HT1080 (cell line): ENCODE measurements at places on chromosomes 2 and 18.

DNA sequence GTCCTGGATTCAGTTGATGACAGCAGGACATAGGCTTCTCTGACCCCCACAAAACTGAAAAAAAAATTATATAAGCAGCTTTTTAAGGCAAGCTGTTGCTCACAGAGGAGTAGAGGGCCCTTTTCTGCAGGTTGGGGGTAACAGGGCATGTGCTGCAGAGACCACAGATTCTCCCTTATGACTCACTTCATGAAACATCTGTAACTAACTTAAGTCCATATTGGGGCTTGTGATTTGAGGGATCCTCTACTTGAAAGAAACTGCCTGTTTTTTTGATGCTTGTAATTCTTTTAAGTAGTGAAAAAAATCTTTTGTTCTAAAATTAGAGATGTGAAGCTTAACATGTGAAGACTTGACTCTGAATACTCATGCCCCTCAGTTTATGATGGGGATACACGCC is 33.4 kb downstream of the XRCC5 start:
- peak; percentile 54 for DNase-seq

DNA sequence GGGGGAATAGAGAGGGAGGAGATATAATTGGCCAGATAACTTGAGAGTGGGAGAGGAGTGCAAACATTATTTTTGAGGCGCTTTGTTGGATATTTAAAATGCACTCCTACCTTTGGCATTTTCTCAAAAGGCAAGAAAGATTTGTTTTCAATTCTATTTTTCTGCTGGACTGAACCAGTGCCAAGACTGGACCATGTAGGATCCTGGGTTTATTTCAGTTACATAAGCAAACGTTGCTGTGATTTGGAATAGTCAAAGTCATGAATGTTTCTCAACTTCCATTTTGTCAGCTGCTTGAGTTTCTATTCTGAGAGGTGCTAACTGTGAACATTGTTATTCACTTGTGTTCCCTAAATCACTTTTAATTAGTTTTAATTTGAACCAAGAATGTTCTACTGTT is 8.9 kb upstream of the CHRNA1 start:
- no peak for DNase-seq

- DNase-seq: no peak
These were observed 470.8 kb upstream of the VRK2 start for GRCh38 chr2:57575700-57576268.

- DNase-seq: no peak
These were observed 50.3 kb downstream of the DTNA start for GRCh38 chr18:34760444-34760843.

DNA sequence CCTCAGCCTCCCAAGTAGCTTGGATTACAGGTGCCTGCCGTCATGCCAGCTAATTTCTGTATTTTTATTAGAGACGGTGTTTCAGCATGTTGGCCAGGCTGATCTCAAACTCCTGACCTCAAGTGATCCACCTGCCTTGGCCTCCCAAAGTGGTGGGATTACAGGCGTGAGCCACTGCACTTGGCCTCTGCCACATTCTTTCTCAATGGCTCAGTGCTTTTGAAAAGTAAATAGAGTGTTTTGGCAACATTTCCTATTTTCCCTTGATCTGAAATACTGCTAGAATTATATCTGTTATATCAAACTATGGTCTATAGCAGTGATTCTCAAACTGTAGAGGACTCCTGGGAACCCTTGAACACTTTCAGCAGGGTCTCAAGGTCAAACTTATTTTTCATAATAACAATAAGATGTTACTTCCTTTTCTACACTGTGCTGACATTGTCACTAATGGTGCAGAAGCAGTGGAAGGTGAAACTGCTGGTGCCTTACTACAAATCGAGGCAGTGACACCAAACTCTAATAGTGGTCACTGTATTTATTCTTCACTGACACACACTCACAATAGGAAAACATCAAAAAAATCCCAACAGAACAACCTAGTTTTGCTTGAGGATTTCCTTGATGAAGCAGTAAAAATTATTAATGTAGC is 10.6 kb downstream of the DAW1 start:
- no peak for DNase-seq

- peak; percentile 21 for DNase-seq
These were observed 94.9 kb downstream of the FHOD3 start for GRCh38 chr18:36392164-36392978.

- DNase-seq: no peak
These were observed 12.7 kb downstream of the ZNF24 start for GRCh38 chr18:35331367-35332087.

DNA sequence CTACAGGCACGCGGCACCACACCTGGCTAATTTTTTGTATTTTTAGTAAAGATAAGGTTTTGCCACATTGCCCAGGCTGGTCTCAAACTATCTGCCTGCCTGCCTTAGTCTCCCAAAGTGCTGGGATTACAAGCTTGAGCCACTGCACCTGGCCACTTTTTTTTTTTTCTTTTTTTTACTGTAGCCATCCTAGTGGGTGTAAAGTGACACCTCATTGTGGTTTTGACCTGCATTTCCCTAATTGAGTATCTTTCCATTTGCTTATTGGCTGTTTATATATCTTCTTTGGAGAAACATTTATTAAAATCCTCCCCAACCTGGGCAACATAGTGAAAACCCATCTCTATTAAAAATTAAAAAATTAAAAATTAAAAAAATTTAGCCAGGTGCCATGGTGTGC is 12.0 kb downstream of the PCBP1 start:
- DNase-seq: no peak

GRCh38 chr18:75198036-75198435 is 10.9 kb downstream of the PTGR3 start:
- no peak for DNase-seq

DNA sequence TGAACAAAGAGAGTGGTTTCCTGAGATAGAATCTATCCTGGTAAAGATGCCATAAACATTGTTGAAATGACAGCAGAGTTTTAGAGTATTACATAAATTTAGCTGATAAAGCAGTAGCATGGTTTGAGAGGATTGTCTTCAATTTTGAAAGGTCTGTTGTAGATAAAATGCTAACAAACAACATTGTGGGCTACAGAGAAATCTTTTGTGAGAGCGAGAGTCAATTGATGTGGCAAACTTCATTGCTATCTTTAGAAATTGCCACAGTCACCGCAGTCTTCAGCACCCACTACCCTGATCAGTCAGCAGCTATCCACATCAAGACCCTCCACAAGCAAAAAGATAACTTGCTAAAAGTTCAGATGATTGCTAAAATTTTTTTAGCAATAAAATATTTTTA is 17.5 kb downstream of the VRK2 start:
- DNase-seq: no peak

DNA sequence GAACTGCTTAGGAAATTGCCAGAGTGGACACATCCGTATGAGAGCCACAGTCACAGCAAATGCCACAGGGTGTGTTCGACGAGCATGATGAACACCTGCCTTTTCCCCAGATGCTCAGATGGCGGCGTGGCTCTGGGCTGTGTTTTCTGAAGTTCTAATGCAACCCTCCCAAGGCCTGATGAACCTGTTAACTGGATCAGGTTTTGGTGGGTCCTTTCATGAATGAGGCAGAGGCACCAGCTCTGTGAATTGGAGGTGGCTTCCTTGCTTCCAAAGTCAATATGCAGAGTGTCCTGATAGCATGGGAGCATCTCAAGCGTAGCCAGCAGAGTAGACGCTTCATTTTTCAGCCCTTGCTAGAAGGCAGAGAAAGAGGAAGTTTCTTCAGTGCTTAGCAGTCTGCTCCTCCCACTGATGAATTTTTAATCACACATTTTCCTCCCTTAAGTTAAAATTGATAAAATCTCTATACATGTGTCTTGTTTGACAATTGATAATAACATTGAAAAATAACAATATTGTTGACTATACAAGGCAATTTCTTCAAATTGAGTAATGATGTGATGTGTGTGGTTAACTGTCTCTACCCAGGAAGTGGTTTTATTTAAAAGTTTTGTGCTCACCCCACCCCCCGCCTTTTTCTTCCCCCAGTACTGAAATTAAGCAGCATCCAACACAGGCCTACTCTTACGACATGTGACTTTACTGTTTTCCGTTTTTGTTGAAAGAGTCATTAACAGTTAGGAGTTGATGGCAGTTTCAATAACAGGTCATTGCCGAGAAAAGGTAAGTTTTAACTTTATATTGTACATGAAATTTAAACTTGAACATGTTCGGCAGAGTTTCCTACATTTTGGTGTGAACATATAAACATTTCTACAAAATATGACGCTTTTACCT is at the start of gene ARHGAP15:
TSS of gene ARHGAP15 (plus strand) at position 739 of the 900 bp plus-strand sequence.
- peak; percentile 15 for DNase-seq

GRCh38 chr18:46262856-46263255 is 158.7 kb downstream of the HAUS1 start:
- no peak for DNase-seq

DNA sequence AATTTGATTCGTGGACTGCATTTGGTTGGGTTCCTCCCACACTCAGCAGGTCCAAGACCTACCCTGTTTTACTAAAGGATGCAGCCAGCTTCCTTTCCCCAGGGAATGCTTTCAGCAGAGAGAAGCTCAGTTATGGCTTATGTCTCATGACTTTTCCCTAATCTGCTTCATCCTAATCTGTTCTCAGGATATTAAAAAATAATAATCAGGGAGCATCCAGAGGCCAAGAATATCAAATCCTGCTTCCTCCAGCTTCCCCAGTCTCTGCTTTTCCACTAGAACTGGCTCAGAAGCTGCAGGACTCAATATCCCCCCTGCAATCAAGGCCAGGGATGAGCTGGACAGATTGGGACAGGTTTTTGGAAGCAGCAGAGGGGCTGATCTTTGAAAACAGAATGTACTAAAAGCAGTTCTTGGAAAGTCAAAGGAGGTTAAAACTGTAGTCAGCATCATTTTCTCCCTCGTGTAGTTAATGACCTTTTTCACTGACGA is 326.9 kb upstream of the TNP1 start:
- DNase-seq: no peak

GRCh38 chr18:55247032-55247431 is 287.8 kb upstream of the CCDC68 start:
- DNase-seq: peak; percentile 61

- DNase-seq: no peak
These were observed 200.7 kb downstream of the SOCS6 start for GRCh38 chr18:70489571-70489970.

- DNase-seq: peak; percentile 2
These were observed 96.2 kb downstream of the PDE1A start for GRCh38 chr2:182330451-182331305.

DNA sequence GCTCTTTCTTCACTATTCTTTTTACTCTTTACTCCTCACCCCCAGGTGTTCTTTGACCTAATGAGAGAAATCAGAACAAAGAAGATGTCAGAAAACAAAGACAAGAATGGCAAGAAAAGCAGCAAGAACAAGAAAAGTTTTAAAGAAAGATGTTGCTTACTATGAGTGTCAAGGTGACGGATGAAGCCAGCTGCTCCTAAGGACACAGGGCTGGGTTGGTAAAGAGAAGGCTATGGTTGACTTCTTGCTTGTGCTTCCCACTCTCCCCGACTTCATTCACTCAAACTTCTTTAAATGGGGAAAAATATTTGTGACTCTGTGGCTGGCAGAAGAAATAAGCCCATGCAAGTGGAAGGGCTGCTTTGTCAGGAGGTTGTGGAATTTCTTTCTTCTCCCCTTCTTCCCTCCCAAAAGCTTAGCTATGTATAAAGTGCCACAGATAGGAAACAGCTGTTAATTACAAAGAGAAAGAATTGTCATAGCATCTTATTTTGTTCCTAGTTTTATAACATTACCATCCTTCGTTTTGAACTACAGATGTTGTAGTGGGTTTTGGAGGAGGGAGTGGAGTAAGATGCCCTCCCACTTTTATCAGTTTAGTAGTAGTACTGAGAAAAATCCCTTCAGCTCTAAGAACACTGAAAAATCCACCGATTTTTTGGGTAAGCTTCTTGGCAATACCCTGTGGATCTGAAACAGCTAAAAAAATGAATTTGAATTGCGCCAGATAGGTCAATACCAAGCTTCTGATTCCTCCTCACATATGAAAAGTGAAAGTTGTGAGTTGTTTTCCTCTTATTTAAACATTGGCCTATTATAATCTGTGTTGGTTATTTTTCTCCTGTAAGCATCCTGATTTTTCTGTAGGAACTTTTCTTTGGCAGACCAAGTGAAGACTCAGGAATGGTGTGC is 40.7 kb downstream of the RALB start:
- no peak for DNase-seq

- no peak for DNase-seq
These were observed 499.0 kb downstream of the CPS1 start for GRCh38 chr2:211055438-211055837.

GRCh38 chr2:224114428-224114827 is 75.3 kb upstream of the SERPINE2 start:
- DNase-seq: no peak

GRCh38 chr2:9238591-9239326 is 32.1 kb downstream of the ASAP2 start:
- no peak for DNase-seq

DNA sequence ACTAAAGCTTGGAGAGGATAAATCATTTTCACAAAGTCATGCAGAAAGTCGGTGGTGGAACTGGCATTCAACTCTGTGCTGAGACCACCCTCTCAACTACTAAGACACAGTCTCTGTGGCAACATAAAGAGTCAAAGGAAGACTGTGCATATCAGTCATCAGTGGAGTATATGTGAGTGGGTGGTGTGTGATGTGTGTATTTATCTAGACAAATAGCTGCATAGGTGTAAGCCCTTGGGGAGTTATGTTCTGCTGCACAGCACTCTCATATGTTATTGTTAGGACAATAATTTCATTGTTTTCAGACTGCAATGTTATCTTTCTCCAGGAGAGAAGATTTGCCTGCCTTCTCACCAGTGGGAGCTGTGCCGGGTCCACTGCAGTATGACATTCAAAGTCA is 186.3 kb upstream of the HNRNPA3 start:
- no peak for DNase-seq

GRCh38 chr2:234125451-234126145 is 75.1 kb downstream of the SPP2 start:
- DNase-seq: no peak

DNA sequence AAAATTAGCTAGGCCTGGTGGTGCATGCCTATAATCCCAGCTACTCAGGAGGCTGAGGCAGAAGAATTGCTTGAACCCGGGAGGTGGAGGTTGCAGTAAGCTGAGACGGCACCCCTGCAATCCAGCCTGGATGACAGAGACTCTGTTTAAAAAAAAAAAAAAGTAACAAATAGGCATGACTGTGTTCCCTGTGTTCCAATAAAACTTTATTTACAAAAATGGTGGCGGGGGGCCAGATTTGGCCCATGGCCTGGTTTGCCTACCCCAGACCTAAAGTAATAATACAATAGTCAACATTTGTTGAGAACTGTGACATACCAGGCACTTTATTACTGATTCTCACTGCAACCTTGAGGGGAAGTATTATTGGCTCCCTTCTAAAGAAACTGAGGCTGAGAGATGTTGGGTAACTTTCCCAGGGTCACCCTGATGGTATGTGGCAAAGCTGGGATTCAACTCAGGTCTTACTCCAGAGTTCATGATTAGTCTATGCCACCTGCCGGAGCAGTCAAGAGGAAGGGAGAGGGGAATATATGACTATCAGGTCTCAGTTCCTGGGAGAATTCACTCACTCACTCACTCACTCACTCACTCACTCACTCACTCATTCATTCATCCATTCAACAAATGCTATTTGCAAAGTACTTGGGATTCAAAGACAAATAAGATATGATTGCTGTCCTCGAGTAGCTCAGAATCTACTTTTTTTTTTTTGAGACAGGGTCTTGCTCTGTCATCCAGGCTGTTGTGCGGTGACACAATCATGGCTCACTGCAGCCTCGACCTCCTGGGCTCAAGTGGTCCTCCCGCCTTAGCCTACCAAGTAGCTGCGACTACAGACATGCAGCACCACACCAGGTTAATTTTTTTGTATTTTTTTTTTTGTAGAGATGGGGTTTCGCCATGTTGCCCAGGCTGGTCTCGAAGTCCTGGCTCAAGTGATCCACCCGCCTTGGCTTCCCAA is 14.3 kb upstream of the KCMF1 start:
- DNase-seq: no peak

- DNase-seq: no peak
These were observed 58.3 kb upstream of the UPP2 start for GRCh38 chr2:158043181-158043948.
